ENCODE measurements at places on chromosomes 2 and 18. TPM values are rescaled to one million over a fixed set of nuclear protein-coding genes. Genes with fewer than 3 reads are reported as not detected.

Gene RMND5A
- 36.2 TPM for total RNA-seq

Gene PRLH
- not detected for total RNA-seq

Gene TWIST2
- 0.96 TPM for total RNA-seq

Gene TMEM163
- 0.71 TPM for total RNA-seq

Gene KIAA1328
- total RNA-seq = 12.3 TPM

Gene TCF23
- not detected for total RNA-seq

Gene FEV
- not detected for total RNA-seq

Gene CD226
- total RNA-seq = 0.40 TPM

Gene EHBP1
- 42.3 TPM for total RNA-seq

Gene DAPL1
- total RNA-seq = not detected

Gene CD8B
- total RNA-seq = not detected

Gene THADA
- 33.7 TPM for total RNA-seq

Gene SAG
- not detected for total RNA-seq

Gene ALPI
- not detected for total RNA-seq

Gene MAP4K3
- total RNA-seq = 37.1 TPM

Gene LOXHD1
- total RNA-seq = not detected

Gene ASPRV1
- 1.7 TPM for total RNA-seq

DNA sequence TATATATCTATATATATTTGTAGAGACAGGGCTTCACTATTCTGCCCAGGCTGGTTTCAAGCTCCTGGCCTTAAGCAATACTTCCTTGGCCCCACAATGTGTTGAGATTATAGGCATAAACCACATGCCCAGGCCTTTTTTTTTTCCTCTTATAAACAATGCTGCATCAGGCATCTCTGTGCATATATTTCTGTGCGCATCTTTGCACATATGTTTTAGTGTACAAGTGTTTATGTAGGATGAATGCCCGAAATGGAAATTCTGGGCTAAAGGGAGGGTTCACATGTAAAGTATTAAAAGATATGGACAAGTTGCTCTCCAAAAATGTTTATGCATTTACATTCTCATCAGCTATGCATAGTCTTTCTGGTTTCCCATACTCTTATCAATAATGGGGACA lies 183.2 kb upstream of the SPRED2 start:
- no peak overlapping the region for H3K27ac ChIP-seq
- peaks cover 7% of the 10 kb centered on the region for H3K27me3 ChIP-seq
- peaks cover 4% of the 10 kb centered on the region for H3K4me1 ChIP-seq
- H3K4me3 ChIP-seq = no peak overlapping the region
- H3K36me3 ChIP-seq = no peaks in the 10 kb centered on the region

- H3K27me3 ChIP-seq = peaks cover 2% of the 10 kb centered on the region
- H3K27ac ChIP-seq = no peak overlapping the region
- no peak overlapping the region for H3K4me3 ChIP-seq
- no peak for DNase-seq
Measured at GRCh38 chr2:44286884-44287638, 11.8 kb downstream of the SLC3A1 start.

- no peaks in the 10 kb centered on the region for H3K36me3 ChIP-seq
- H3K27ac ChIP-seq = no peak overlapping the region
- H3K27me3 ChIP-seq = peaks cover 41% of the 10 kb centered on the region
- DNase-seq = peak; percentile 59
- H3K4me1 ChIP-seq = peaks cover 24% of the 10 kb centered on the region
Measured at GRCh38 chr2:98822301-98823164, 91.6 kb upstream of the MGAT4A start.

DNA sequence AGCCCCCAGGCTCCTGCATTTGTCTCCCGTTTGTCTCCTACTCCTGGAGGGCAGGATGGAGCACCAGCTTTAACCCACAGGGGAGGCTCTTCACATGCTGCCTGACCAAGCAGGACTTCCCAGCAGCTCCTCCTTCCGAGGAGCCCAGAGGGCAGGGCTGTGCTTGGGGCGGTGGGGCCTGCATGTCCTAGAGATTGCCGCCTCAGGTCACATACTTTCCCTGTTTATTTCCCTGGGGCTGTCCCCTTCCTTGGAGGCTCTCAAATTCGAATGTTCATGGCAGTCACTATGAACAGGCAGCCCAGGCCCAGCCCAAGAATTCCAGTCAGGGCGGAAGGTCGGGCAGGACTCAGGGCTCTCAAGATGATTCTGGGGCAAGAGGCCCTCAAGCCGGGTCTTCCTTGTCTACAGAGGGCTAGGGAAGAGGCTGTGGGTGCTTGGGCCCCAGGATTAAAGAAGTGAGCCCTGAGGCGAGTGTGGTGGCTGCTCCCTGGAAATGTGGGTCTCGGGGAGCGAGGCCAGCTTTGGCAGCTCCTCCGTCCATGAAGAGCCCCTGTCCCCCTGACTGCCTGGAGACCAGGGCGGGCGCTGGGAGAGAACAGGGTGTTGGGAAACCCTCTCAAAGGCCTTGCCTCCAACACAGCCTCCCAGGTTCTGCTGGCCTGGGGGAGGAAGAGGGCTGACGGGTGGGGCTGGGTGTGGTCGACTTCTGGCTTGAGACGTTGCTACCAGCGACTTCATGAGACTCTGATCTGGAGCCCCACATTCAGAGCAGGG lies 48.9 kb upstream of the HPCAL1 start:
- H3K4me1 ChIP-seq = no peaks in the 10 kb centered on the region
- DNase-seq = no peak
- no peak overlapping the region for H3K4me3 ChIP-seq
- peaks cover 6% of the 10 kb centered on the region for H3K36me3 ChIP-seq
- H3K27ac ChIP-seq = no peak overlapping the region

DNA sequence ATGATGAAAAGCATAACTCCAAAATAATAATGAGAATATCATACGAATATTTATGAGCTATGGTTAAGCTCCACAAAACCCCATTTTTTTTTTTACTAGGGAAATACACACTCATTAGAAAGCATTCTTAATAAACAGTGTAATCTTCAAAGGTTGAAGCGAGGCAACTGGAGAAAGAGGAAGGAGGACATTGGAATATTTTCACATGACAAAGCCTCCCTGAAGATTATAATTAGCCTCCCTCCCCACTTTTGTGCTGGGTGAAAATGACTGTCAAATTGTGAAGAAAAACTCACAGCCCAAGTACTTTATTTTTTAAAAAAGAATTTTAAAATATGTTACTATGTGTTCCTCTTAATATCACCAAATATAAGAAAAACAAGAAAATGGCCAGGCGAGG lies 64.1 kb upstream of the NFU1 start:
- peaks cover 5% of the 10 kb centered on the region for H3K36me3 ChIP-seq
- no peaks in the 10 kb centered on the region for H3K27me3 ChIP-seq
- H3K4me1 ChIP-seq = no peaks in the 10 kb centered on the region
- no peak overlapping the region for H3K4me3 ChIP-seq
- H3K27ac ChIP-seq = no peak overlapping the region

GRCh38 chr2:236546561-236547002 lies 23.0 kb upstream of the ACKR3 start:
- no peak overlapping the region for H3K27ac ChIP-seq
- DNase-seq = no peak
- H3K27me3 ChIP-seq = no peaks in the 10 kb centered on the region
- H3K4me3 ChIP-seq = no peak overlapping the region

DNA sequence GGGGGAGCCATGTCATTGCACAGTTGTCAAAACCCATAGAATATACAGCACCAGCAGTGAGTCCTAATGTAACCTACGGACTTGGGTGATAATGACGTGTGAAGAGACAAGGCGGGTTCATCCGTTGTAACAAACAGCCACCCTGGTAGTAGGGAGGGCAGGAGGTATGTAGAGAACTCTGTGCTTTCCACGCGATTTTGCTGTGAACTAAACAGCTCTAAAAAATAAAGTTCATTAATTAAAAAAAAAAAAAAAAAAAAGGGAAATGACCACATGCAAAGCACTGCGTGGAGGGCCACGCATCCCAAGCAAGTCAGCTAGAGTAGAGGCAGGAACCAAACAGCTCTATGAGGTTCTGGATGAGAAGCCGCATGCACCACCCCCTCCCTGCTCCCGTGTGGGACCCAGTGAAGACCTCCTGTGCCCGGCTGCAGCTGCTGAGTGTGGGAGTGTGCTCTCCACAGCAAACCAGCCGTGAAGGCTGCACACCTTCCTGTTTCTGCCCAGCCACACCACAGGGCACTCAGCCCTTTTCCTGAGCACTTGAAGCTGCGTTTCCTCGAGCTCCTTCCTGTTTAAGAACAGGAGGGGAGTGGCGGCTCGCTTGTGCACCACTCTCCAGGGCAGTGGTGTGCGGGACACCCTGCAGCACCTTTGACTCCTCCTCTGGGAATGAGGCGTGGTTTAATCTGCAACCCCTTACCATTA lies 65.6 kb downstream of the ODC1 start:
- H3K27ac ChIP-seq = no peak overlapping the region
- H3K27me3 ChIP-seq = no peaks in the 10 kb centered on the region
- DNase-seq = no peak
- H3K36me3 ChIP-seq = no peaks in the 10 kb centered on the region
- peaks cover 34% of the 10 kb centered on the region for H3K4me1 ChIP-seq

- H3K27ac ChIP-seq = no peak overlapping the region
- H3K4me3 ChIP-seq = no peak overlapping the region
- H3K36me3 ChIP-seq = no peaks in the 10 kb centered on the region
- no peak for DNase-seq
- H3K27me3 ChIP-seq = peaks cover 85% of the 10 kb centered on the region
Measured at GRCh38 chr2:119112230-119112629, 46.3 kb downstream of the C1QL2 start.

DNA sequence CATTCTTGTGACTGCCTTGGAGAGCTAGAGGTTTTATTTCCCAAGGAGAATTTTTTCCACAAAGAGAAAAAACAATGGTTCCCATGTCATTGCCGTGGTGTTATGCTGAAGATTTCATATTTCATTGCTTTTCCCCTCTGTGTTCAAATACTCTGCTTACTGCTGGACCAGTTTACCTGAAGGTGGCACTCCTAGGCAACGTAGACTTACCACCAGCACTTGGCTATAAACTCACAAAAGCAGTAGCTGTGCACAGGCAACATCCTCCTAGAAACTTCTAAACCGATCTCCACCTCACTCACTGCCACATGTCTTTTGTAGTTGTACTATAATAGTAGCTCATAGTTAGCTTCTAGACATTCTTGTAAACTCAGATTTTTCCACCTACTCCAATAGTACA lies 1319.7 kb upstream of the CRIM1 start:
- no peaks in the 10 kb centered on the region for H3K27me3 ChIP-seq
- no peak for DNase-seq
- no peak overlapping the region for H3K4me3 ChIP-seq
- no peak overlapping the region for H3K27ac ChIP-seq
- H3K36me3 ChIP-seq = no peaks in the 10 kb centered on the region
- H3K4me1 ChIP-seq = no peaks in the 10 kb centered on the region

GRCh38 chr2:42846932-42847595 lies 54.7 kb upstream of the HAAO start:
- no peak for DNase-seq
- H3K4me3 ChIP-seq = no peak overlapping the region
- no peaks in the 10 kb centered on the region for H3K27me3 ChIP-seq
- no peaks in the 10 kb centered on the region for H3K36me3 ChIP-seq

DNA sequence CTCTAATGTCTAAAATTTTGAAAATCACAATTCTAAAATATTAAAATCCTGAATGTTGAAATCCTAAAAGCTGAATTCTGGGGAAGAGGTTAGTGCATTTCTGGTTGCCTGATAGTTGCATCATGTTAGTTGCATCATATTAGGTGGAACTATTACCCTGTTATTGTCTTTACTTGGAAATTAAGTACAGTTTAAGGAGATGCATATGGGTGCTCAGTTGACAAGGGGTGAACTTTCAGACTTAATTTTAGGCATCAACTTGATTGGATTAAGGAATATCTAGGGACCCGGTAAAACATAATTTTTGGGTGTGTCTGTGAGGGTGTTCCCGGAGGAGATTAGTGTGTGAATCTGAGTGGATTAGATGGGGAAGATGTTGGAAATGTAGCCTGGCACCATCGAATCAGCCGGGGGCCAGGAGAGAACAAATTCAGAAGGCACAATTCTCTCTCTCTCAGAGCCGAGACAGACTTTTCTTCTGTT lies 409.8 kb downstream of the PLCL1 start:
- DNase-seq = no peak
- H3K27me3 ChIP-seq = no peaks in the 10 kb centered on the region
- no peaks in the 10 kb centered on the region for H3K36me3 ChIP-seq
- H3K27ac ChIP-seq = no peak overlapping the region

- H3K27me3 ChIP-seq = peaks cover 93% of the 10 kb centered on the region
- H3K4me3 ChIP-seq = no peak overlapping the region
- H3K36me3 ChIP-seq = no peaks in the 10 kb centered on the region
- no peak for DNase-seq
Measured at GRCh38 chr2:73323551-73323950, 30.2 kb upstream of the EGR4 start.

DNA sequence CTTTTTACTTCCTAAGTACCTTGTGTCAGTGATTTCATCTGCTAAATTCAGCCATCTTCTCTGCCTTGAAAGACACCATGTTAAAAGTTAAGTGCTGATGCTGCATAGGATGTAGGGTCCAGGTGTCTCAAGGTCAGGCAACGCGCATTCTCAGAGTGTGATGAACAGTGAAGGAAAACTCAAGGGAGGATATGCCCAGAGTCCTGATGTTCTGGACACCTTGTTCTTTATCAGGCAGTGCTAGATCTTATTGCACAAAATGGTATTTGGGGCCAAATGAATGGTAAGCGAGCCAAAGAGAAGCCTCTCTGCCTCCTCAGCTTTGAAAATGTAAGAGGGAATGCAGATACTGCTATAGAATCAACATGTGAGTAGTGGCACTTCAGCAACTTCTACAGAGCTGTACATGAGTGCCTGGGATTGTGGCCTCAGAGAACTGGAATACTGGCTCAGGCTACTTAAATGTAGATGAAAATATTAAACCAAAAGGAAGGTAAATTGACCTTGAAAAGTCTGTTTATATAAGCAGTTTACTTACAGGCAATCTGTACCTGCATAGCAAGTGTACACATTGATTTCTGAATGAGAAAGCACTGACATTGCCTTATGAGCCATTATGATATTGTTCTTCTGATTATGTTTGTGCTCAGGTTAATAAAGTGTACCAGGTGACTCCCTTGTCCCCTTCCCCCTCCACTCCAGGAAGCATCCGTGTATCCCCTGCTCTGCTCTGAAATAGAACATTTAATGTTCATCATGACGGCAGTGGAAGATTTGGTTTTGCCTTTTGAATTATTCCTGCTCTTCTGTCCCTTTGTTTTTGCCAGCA lies 86.7 kb upstream of the RANBP2 start:
- H3K27ac ChIP-seq = no peak overlapping the region
- DNase-seq = no peak
- no peaks in the 10 kb centered on the region for H3K27me3 ChIP-seq
- H3K36me3 ChIP-seq = no peaks in the 10 kb centered on the region

GRCh38 chr2:54712516-54712915 lies 10.9 kb upstream of the EML6 start:
- DNase-seq = no peak
- H3K4me1 ChIP-seq = peaks cover 4% of the 10 kb centered on the region
- peaks cover 3% of the 10 kb centered on the region for H3K27me3 ChIP-seq
- H3K27ac ChIP-seq = no peak overlapping the region

- no peaks in the 10 kb centered on the region for H3K4me1 ChIP-seq
- no peaks in the 10 kb centered on the region for H3K36me3 ChIP-seq
- H3K4me3 ChIP-seq = no peak overlapping the region
- DNase-seq = no peak
- no peaks in the 10 kb centered on the region for H3K27me3 ChIP-seq
Measured at GRCh38 chr18:54787121-54787520, 41.2 kb upstream of the RAB27B start.

All from neural crest cell (in vitro differentiated cells).